ENCODE measurements at places on chromosomes 5 and 9.

DNA sequence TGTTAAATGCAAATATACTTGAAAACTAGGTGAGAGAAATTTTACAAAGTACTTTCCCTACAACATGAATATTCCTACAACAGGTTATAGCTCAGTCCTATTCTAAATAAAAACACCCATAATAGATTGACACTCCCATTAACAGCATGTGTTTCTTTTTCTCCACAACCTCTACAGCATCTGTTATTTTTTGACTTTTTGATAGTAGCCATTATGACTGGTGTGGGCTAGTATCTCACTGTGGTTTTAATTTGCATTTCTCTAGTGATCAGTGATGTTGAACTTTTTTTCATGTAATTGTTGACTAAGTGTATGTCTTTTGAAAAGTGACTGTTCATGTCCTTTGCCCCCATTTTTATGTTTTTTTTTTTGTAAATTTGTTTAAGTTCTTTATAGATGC, 1506.1 kb upstream of the CDH9 start:
- DNase-seq: no peak
- no peaks in the 10 kb centered on the region for H3K4me1 ChIP-seq
- H3K36me3 ChIP-seq: no peaks in the 10 kb centered on the region

GRCh38 chr5:30405821-30406220, 787.7 kb upstream of the CDH6 start:
- H3K27ac ChIP-seq: no peak overlapping the region
- H3K4me3 ChIP-seq: no peak overlapping the region
- H3K4me1 ChIP-seq: no peaks in the 10 kb centered on the region
- no peaks in the 10 kb centered on the region for H3K36me3 ChIP-seq
- no peaks in the 10 kb centered on the region for H3K27me3 ChIP-seq

DNA sequence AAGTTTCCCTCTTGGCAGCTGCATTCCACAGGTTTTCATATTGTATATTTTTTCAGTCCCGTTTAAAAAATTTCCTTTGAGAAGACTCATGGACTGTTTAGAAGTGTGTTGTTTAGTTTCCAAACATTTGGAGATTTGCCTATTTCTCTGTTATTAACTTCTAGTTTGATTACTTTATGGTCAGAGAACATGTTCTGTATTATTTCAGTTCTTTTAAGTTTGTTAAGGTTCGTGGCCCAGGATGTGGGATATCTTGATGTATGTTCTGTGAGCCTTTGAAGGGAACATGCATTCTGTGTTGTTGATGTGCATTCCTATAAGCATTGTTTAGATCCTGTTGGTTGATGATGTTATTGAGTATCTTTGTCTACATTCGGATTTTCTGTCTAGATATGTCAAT, 153.6 kb downstream of the CACNA1B start:
- no peak overlapping the region for H3K4me3 ChIP-seq
- no peak overlapping the region for H3K27ac ChIP-seq
- no peaks in the 10 kb centered on the region for H3K4me1 ChIP-seq
- H3K36me3 ChIP-seq: no peaks in the 10 kb centered on the region

DNA sequence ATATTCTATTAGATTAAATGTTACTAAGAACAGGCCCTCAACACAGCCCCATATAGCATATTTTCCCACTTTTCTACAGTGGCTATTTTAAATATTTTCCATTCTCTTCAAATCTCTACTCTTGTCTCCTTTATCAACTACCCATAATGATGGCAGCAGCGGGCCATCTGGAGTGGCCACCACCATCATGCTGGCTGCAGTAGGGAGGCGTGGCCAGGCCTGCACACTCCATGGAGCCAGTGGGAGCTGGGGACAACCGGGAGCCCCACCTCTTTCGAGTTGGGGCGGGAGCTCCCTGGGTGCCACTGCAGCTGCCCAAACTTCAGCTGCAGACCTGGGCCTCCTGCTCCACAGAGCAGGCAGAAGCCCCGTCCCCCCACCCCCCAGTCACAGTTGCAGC, 98.4 kb upstream of the RANBP6 start:
- no peaks in the 10 kb centered on the region for H3K4me1 ChIP-seq
- no peaks in the 10 kb centered on the region for H3K36me3 ChIP-seq
- no peaks in the 10 kb centered on the region for H3K27me3 ChIP-seq
- H3K4me3 ChIP-seq: no peak overlapping the region
- no peak overlapping the region for H3K27ac ChIP-seq
- DNase-seq: no peak

- peak overlapping the region; percentile 40 for H3K27ac ChIP-seq
- H3K4me3 ChIP-seq: peak overlapping the region; percentile 66
- H3K27me3 ChIP-seq: no peaks in the 10 kb centered on the region
- peak; percentile 64 for DNase-seq
Observed at GRCh38 chr9:124258607-124259157, 933 bp downstream of the NEK6 start.

- no peak for DNase-seq
- no peaks in the 10 kb centered on the region for H3K27me3 ChIP-seq
- no peaks in the 10 kb centered on the region for H3K4me1 ChIP-seq
Observed at GRCh38 chr5:125244531-125244930, 498.1 kb upstream of the ZNF608 start.

- no peak overlapping the region for H3K27ac ChIP-seq
- H3K27me3 ChIP-seq: no peaks in the 10 kb centered on the region
- no peaks in the 10 kb centered on the region for H3K4me1 ChIP-seq
- no peaks in the 10 kb centered on the region for H3K36me3 ChIP-seq
Observed at GRCh38 chr5:115586525-115587146, 15.6 kb downstream of the TICAM2 start.

DNA sequence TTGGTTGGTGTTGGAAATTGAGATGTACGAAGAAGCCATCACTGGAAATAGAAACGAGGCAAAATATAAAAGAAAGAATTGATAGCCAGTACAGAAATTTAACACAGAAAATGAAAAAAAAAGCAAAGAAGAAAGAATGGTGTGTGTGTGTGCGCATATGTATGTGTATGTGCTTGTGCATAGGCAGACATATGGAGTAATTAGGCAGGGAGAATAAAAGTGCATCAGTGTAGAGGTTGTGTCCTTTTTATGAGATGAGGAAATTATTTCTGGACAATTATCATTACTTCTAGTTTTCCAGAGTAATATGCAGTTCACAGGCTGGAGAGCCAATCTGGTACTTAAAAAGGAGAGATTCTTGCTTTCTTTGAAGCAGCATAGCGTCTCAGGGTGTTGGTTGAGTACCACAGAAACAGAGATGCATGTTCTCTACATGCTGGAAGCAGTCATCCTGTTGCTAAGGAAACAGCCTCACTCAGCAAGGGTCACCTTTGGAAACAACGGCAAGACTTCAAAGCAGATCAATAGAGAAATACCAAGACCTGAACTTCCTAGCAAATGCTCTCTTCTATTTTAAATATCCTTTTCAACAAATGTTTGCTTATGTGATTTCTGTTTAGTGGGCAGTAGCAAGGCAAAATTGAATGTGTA, 172.7 kb downstream of the TAF11L14 start:
- no peak overlapping the region for H3K4me3 ChIP-seq
- no peaks in the 10 kb centered on the region for H3K36me3 ChIP-seq
- H3K27me3 ChIP-seq: no peaks in the 10 kb centered on the region
- peaks cover 2% of the 10 kb centered on the region for H3K4me1 ChIP-seq
- no peak for DNase-seq

GRCh38 chr5:176388003-176388443, 375 bp downstream of the NOP16 start:
- H3K27me3 ChIP-seq: no peaks in the 10 kb centered on the region
- H3K4me1 ChIP-seq: peaks cover 2% of the 10 kb centered on the region
- H3K36me3 ChIP-seq: peaks cover 5% of the 10 kb centered on the region

DNA sequence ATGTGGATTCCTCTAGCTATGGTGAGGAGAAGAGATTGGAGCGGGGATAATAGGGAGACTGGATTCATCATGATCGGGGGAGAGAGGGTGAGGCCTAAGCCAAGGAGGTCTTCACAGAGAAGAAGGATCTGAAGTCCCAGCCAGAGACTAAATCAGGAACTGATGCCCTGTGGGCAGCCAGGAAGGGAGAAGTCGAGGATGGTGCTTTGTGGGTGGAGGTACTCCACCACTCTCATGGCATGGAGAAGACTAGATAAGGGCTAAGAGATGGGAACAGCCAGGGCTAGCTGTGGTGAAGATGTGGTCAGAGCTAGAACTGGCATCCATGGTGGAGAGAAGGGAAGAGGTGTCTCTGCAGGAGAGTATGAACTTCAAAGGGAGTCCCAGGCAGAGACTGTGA, 3.0 kb upstream of the RGS14 start:
- no peaks in the 10 kb centered on the region for H3K27me3 ChIP-seq
- H3K4me1 ChIP-seq: peaks cover 4% of the 10 kb centered on the region
- H3K36me3 ChIP-seq: no peaks in the 10 kb centered on the region
- H3K4me3 ChIP-seq: no peak overlapping the region

GRCh38 chr9:72579190-72579589, 57.8 kb downstream of the TMC1 start:
- DNase-seq: no peak
- no peaks in the 10 kb centered on the region for H3K4me1 ChIP-seq
- no peaks in the 10 kb centered on the region for H3K36me3 ChIP-seq
- H3K27ac ChIP-seq: no peak overlapping the region
- H3K4me3 ChIP-seq: no peak overlapping the region

DNA sequence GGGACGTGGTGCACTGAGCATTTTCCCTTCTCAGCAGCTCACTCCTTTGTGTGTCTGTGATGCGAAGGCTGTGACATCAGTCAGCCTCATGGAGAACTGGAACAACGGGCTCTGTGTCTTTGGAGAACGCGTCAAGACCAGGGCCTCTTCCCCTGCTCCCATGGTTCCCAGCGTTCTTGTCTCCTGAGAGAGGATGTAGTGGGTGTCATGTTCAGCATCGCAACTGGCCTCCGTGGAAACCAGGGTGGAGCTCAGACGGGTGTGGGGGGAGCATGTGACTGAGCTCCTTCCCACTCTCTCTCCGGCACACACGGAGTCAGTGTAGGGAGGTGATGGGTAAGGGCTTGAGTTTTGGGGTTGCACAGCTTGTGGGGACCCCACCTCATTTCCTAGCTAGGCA, 59.7 kb downstream of the TENT4A start:
- H3K27me3 ChIP-seq: no peaks in the 10 kb centered on the region
- DNase-seq: peak; percentile 30
- no peaks in the 10 kb centered on the region for H3K4me1 ChIP-seq
- H3K27ac ChIP-seq: no peak overlapping the region
- H3K36me3 ChIP-seq: no peaks in the 10 kb centered on the region

- peak; percentile 72 for DNase-seq
- no peaks in the 10 kb centered on the region for H3K36me3 ChIP-seq
- H3K4me1 ChIP-seq: no peaks in the 10 kb centered on the region
- H3K27me3 ChIP-seq: no peaks in the 10 kb centered on the region
- peak overlapping the region; percentile 38 for H3K27ac ChIP-seq
Observed at GRCh38 chr5:164680216-164680615, 1174.8 kb downstream of the MAT2B start.

DNA sequence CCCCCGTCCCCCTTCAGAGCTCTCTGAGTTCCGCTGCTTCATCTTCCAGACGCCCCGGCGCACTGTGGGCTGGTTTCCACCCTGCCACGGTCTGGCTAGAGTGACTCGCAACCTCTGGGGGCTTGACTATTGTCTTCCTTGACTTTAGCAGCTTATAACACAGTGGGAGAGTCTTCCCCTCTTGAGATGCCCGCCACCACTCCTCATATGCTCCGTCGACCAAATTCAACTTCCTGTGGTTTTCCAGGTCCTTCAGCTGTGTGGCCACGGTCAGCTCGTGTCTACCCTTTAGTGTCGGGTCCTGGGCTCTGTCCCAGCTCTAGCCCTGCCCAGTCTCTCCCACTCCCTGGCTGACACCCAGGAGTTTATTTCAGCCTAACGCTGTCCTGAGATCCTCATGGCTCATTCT, 28.2 kb upstream of the NCS1 start:
- H3K27me3 ChIP-seq: no peaks in the 10 kb centered on the region
- no peak for DNase-seq
- H3K4me1 ChIP-seq: peaks cover 5% of the 10 kb centered on the region
- H3K4me3 ChIP-seq: no peak overlapping the region
- no peak overlapping the region for H3K27ac ChIP-seq
- no peaks in the 10 kb centered on the region for H3K36me3 ChIP-seq

GRCh38 chr9:134353539-134353938, 27.3 kb downstream of the RXRA start:
- H3K4me3 ChIP-seq: no peak overlapping the region
- no peaks in the 10 kb centered on the region for H3K27me3 ChIP-seq
- H3K4me1 ChIP-seq: no peaks in the 10 kb centered on the region
- no peaks in the 10 kb centered on the region for H3K36me3 ChIP-seq
- no peak for DNase-seq
- H3K27ac ChIP-seq: no peak overlapping the region

GRCh38 chr9:85443190-85443598, 298.6 kb downstream of the AGTPBP1 start:
- no peak overlapping the region for H3K27ac ChIP-seq
- no peaks in the 10 kb centered on the region for H3K27me3 ChIP-seq
- no peaks in the 10 kb centered on the region for H3K36me3 ChIP-seq

DNA sequence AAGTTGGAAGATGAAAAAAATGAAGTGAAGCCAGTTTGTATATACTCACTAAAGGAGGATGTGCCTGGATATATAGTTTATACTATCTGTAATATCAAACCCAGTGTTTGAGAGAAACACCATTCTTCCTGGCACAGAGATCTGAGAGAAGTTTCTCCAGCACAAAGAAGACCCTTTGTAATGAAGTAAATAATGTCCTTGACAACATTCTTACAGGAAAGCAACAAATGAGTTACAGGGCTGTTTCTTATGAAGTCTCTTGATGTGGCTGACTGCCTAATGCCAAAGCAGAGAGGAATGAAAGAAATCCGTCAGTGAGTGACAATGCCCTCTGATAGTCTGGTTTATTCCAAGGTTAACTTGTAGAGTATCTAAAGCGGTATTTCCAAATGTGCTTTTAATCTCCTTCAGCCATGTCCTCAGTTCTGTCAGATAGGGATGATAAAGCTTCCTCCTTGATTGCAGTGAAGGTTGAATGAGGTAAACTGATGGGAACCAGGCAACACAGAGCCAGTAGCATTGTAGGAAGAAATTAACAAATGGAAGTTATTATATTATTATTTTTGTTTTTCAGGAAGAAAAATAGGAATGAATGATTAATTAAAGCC, 123.1 kb upstream of the ZNF608 start:
- no peaks in the 10 kb centered on the region for H3K36me3 ChIP-seq
- H3K27ac ChIP-seq: no peak overlapping the region
- H3K4me3 ChIP-seq: no peak overlapping the region
- H3K4me1 ChIP-seq: peaks cover 4% of the 10 kb centered on the region
- DNase-seq: no peak

GRCh38 chr9:124752967-124753366, 18.1 kb downstream of the NR6A1 start:
- no peaks in the 10 kb centered on the region for H3K27me3 ChIP-seq
- H3K36me3 ChIP-seq: no peaks in the 10 kb centered on the region
- H3K4me3 ChIP-seq: no peak overlapping the region
- peaks cover 13% of the 10 kb centered on the region for H3K4me1 ChIP-seq
- DNase-seq: peak; percentile 66
